ENCODE measurements at places on chromosomes 6 and 20. TPM values are rescaled to one million over a fixed set of nuclear protein-coding genes. Genes with fewer than 3 reads are reported as not detected.

DNA sequence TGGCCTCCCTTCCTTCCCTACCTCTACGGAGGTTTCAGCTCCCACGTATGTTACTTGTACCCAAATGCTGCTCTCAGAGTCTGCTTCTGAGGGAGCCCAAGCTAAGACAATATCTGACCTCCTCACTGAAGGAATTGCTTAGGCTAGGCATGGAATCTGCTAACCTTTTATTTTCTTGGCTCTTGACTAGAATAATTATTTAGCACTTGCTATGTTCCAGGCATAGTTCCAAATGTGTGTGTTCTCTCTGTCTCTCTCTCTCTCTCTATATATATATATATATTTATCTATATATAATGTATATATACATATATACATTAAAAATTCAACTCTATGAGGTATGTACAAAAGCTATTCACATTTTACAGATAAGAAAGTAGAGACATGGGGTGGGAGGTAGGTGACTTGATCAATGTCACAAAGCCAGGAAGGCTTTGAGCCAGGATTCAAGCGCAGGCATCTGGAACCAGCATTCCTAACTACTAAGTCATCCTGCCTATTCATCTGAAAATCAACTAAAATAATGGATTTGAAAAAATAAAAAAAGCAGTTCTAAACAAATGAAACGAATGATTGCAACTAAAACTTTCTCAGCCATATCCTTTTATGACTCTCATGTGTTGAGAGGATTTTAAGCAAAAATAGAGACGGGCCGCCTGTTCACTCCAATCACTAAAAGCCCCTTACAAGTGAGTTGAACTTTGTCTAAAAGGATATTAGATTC lies 189.7 kb upstream of the JAG1 start:
- DNase-seq = no peak

DNA sequence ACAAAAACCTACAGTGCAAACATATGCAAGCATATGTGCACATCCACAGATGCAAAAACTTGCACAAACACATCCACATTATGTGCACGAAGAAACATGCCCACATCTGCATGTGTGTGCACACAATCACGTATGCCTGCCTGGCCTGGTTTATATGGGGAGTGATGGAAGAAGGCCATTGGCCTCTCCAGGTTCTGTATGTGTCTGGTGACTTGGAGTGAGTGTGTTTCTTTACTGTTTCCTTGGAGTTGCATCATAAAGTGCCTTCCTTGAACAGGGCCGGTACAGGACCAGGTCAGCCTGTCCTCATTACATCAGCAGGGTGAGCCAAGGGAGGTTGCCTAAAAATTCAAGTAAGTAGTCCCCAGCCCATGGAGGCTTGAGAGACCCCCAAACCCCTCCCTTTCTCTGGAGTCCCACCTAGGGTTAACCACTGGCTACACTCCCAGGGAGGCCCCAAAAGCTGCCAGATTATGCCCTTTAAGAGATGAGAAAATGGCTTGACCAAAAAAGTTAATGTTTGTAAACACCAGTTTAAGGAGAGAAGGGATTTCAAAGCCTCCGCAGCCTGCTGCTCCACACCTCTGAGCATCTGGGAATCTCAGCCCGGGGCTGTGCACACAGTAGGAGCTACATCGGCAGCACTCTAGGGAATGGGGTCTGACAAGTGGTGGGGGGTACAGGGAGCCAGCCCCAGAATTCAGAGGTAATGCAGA lies 140.8 kb downstream of the VEGFA start:
- no peak for DNase-seq

DNA sequence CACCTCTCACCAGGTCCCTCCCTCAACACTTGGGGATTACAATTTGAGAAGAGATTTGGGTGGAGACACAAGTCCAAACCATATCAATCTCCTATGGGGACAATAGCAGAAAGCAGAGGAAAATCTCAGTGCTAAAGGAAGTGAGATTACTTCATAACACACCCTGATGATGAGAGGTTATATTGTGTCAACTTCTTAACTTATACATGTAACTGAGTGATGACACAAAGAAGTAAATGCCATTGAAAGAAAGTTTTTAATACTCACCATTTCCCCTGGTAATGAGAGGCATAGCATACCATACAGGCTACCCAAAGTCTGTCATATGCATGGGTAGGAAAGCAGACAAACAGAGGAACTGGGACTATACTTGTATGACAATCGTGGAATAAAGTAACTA lies 137.2 kb downstream of the MMUT start:
- DNase-seq = no peak

- no peak for DNase-seq
These were observed 37.2 kb downstream of the TTI1 start for GRCh38 chr20:37995856-37996605.

DNA sequence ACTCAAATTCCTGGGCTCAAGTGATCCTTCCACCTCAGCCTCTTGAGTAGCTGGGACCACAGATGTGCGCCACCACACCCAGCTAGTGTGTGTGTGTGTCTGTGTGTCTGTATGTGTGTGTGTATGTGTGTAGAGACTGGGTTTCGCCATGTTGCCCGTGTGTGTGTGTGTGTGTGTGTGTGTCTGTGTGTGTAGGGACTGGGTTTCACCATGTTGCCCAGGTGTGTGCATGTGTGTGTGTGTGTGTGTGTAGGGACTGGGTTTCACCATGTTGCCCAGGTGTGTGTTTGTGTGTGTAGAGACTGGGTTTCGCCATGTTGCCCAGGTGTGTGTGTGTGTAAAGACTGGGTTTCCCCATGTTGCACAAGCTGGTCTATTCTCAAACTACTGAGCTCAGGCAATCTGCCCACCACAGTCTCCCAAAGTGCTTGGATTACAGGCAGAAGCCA lies 28.3 kb downstream of the CDK5RAP1 start:
- no peak for DNase-seq

- DNase-seq = no peak
These were observed 11.1 kb downstream of the TOX2 start for GRCh38 chr20:43925801-43926200.

- no peak for DNase-seq
These were observed 79.4 kb downstream of the LIN28B start for GRCh38 chr6:105036351-105036750.

GRCh38 chr20:31679357-31680285 lies 41.9 kb downstream of the COX4I2 start:
- no peak for DNase-seq

DNA sequence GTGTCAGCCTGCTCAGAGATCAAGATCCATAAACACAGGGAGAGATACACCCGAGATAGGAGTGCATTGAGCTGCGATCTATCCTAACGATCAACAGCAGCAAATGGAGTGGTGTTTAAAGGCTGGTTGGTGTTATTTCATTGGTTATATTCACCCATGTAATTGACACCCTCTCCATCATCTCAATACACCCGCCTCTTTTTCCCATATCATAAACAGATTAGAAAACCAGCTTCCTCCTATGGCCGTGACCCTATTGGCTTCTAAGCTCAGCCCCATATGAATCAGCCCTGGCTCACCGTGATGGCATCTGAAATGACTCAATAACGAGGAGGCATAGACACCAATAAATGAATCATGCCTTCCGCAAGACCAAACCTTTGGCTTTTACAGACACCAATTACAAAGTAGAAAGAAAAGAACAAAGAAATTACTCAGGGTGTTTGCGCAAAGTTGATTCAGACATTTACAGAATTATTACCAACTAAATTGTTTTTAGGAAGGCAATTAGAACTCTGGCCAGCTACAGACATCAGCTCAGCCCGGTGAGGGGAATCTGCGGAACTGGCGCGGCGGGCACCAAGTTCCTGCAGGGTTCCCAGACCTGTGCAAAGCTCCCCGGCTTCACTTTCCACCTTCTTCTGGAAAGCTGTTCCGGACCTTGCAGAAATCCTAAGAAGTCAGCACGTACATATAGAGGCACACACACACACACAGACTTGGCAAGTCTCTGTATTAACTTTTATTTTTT lies 11.5 kb downstream of the PMEPA1 start:
- no peak for DNase-seq

GRCh38 chr20:16801919-16802651 lies 53.9 kb downstream of the OTOR start:
- no peak for DNase-seq

DNA sequence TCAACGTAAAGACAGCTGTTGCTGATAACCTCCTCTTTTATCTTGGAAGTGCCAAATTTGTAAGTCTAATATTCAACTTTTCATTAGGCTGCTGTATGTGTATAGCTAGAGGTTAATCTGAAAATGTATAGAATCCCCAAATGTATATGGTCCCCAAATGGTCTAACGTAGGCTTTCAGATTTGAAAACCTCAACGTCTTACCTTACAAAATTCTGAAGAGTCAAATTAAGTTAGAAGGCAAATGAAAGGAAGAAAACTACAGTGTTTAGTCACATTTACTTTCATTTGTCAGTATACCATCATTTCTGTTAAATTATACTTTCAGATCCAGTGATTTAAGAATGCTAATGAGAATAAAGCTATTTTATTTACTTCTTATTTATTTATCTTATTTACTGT lies 256.9 kb downstream of the ARHGAP18 start:
- DNase-seq = no peak

- no peak for DNase-seq
These were observed 94.0 kb downstream of the NOL4L start for GRCh38 chr20:32490942-32491763.

- no peak for DNase-seq
These were observed 9.5 kb upstream of the UQCC1 start for GRCh38 chr20:35421322-35421721.

DNA sequence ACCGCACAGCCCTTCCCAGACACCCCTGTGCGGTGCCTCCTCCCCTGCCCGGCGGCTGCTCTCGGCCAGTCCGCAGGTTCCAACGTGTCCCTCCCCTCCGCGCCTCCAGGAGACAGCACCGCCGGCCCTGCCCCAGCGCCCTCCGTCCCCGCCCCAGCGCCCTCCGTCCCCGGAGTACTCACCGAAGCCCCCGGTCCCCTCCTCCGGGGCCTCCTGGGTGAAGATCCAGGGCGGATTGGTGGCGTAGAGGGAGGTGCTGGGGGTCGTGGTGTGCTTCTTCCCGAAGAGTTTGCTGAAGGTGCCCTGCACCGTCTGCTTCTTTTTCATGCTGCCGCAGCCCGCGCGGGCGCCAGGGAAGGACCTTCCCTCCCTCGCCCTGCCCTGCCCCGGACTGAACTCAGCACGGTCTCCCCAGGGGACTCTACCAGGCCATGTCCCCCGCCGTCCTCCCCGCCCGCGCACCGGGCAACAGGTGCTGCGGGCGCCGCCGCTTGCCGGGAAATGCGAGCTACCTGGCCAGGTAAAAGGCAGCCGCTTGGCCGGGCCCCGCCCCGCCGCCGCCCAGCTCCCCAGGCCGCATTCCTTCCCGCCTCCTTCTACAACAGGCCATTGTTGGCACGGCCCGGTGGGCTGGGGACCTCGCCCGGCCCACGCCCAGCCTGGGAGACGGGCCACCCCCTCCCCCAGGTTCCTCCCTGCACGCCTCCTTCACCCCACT lies at the start of gene C6orf132:
TSS of gene C6orf132 (minus strand) at position 503 of the 718 bp plus-strand sequence. CDS start at position 327, 176 bp downstream.
- no peak for DNase-seq

SYCP2L gene
- 1.3 TPM for polyA plus RNA-seq

SLC2A10 gene
- polyA plus RNA-seq = 16.1 TPM

PROKR2 gene
- not detected for polyA plus RNA-seq

ECT2L gene
- 0.29 TPM for polyA plus RNA-seq

PSMB8 gene
- polyA plus RNA-seq = 11.8 TPM

IYD gene
- 0.05 TPM for polyA plus RNA-seq
